Endothelial cell of umbilical vein (primary cell): ENCODE measurements at places on chromosomes 1 and 21. TPM values are rescaled to one million over a fixed set of nuclear protein-coding genes. Genes with fewer than 3 reads are reported as not detected.

RIMKLA gene
- total RNA-seq, result not detected in 2 replicates

GRCh38 chr1:233319272-233319671 lies 8.3 kb upstream of the MAP3K21 start:
- H3K27ac ChIP-seq, result no peak overlapping the region
- H3K4me1 ChIP-seq, result no peaks in the 10 kb centered on the region
- no peaks in the 10 kb centered on the region for H3K36me3 ChIP-seq
- no peak for DNase-seq
- no peak overlapping the region for H3K4me3 ChIP-seq

- no peaks in the 10 kb centered on the region for H3K36me3 ChIP-seq
- no peak overlapping the region for H3K27ac ChIP-seq
- H3K4me1 ChIP-seq, result peaks cover 14% of the 10 kb centered on the region
- DNase-seq, result no peak
- no peak overlapping the region for H3K4me3 ChIP-seq
Observed at GRCh38 chr21:43643193-43643592, 16.1 kb downstream of the HSF2BP start.

DNA sequence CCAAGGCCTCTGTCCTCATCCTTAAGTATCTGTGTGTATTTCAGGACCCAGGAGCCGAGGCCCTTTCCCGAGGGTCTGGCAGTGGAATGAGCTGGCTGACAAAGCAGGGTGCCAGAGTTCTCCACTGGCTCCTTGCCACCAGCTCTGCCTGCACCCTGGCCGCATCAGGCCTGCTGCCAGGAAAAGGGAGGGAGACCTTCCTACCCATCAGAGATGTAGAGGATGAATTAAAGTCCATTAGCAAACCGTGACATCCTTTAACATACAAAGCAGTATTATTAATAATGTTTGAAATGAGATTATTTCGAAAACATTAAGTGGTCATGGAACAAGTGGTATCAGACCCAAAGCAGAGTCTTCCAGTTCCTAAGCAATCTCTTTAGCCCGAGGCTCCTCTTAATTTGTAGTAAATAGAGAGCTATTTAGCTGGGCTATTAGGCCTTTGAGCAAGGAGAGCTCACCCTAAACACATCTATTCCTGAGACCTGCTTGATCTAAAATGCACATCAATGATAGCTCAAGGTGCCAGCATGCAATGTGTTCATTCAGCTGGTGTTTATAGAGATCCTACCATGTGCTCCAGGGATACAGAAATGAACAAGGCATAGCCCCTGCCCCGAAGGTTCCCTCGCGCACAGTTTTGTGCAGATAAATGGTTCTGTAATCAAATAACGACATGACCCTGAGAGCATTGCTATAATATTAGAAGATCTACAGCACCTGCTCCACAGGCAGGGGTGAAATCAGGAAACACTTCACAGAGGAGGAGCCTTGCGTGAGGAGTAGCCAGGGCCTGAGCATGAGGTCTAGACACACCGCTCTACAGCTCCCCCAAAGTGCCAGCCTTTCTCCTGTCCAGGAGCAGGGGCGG lies 44.0 kb downstream of the FAM163A start:
- no peaks in the 10 kb centered on the region for H3K36me3 ChIP-seq
